ENCODE measurements at places on chromosomes 1 and 21.

- no peak for DNase-seq
Observed at GRCh38 chr1:169631249-169631648, 1.3 kb upstream of the SELP start.

DNA sequence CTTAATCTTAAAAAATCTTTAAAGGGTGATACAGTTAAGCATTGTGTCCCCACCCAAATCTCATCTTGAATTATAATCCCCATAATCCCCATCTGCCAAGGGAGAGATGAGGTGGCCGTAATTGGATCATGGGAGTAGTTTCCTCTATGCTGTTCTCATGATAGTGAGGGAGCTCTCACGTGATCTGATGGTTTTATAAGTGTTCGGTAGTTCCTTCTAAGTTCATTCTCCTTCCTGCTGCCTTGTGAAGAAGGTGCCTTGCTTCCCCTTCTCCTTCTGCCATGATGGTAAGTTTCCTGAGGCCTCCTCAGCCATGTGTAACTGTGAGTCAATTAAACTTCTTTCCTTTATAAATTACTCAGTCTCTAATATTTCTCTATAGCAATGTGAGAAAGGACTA lies 10.7 kb downstream of the DHRS3 start:
- DNase-seq, result no peak

- no peak for DNase-seq
Observed at GRCh38 chr1:93689521-93690223, 8.0 kb upstream of the BCAR3 start.

- no peak for DNase-seq
Observed at GRCh38 chr1:182972829-182973228, 19.9 kb upstream of the SHCBP1L start.

GRCh38 chr21:27590271-27590670 lies 623.4 kb upstream of the ADAMTS5 start:
- no peak for DNase-seq

- DNase-seq, result peak; percentile 30
Observed at GRCh38 chr1:165403835-165404482, 41.0 kb downstream of the RXRG start.

Data from CD4-positive, alpha-beta memory T cell (primary cell).